ENCODE measurements at places on chromosomes 1 and 21.
A peak's percentile ranks its signal among the peaks of the same experiment; 100 is the strongest.

DNA sequence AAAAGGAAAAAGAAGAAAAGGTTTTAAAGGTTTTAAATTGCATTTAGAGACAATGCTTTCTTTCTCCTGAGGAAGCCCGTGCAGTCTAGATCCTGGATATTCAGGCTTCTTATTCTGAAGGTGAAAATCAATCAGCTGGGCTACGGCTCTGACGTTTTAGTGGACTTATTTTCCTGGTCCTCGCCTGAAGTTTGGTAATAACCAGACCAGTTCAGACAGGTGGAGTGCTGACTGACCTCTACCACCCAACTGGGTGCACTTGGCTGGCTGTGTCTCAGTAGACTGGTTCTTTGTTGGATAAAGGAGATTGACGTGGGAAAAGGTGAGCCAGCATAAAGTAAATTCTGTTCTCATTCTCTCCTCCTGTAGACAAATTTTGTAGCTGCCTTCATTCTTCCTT lies 7.2 kb upstream of the ATP1A1 start:
- no peak for DNase-seq

GRCh38 chr1:3004285-3005205 lies 16.7 kb upstream of the ACTRT2 start:
- DNase-seq: peak; percentile 58

GRCh38 chr1:111553196-111553595 lies 49.8 kb upstream of the ADORA3 start:
- DNase-seq: no peak

- DNase-seq: no peak
Observed at GRCh38 chr1:67313934-67314671, 6.4 kb downstream of the IL12RB2 start.

GRCh38 chr1:113325022-113325421 lies 65.3 kb upstream of the MAGI3 start:
- no peak for DNase-seq

GRCh38 chr1:220564216-220564615 lies 36.3 kb downstream of the MARK1 start:
- DNase-seq: no peak

GRCh38 chr1:65421351-65422025 lies 1.0 kb downstream of the LEPR start:
- DNase-seq: no peak

DNA sequence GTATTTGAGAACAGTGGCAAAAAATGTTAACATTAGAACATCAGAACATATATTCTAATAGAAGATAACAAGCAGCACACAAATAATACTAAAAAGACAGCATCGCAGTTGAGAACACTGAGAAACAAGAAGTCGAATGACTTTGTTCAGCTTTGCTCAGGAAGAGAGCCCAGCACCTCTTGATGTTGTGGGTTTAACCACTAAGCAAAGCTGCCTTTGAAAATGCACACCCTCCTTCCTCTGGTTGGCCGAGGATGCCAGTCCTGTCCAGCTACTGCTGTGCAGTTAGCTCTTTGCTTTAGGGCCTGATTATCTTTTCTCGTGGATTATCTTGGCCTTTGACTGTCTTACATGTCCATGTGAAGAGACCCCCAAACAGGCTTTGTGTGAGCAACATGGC lies 60.5 kb downstream of the SPATA46 start:
- no peak for DNase-seq

DNA sequence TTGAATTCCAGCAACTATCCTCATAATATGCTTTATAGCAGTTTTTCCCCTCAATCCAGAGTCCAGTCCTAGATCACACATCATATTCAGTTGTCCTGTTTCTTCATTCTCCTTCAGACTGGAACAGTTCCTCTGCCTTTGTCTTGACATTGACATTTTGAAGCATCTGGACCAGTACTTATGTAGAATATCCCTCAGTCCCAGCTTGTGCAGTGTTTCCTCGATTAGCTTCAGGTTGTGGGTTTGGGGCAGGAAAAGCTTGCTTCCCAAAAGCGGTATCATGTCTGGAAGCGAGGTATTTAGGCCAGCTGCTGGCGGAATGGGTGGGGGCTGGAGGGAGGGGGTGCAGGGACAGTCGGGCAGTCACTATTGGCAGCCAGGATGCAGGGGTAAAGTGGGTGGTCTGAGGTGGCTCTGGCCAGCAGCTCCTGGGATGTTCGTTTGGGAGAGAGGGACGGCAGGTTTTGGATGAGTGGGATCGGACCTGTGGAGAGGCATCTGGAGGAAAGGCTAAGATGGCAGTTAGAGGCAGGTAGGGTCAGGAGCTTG lies 6.5 kb downstream of the THEMIS2 start:
- peak; percentile 59 for DNase-seq

DNA sequence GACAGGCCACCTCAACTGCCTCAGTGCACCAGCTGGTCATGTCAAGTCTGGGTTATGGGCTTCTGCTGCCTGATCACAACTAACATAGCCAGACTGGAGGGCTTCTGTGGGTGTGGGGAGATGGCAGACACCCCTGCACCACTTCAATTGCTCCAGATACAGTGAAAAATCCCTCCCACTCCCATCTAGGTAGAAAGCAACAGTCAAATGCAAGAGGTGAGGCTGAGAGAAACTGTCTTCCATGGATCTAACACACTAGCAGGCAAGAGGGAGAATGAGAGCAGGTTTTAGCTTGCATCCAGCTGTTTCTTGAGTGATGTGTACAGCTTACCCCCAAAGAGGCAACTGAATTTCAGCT lies 10.8 kb downstream of the KCNA2 start:
- no peak for DNase-seq

GRCh38 chr1:185694081-185694480 lies 40.1 kb upstream of the HMCN1 start:
- no peak for DNase-seq

DNA sequence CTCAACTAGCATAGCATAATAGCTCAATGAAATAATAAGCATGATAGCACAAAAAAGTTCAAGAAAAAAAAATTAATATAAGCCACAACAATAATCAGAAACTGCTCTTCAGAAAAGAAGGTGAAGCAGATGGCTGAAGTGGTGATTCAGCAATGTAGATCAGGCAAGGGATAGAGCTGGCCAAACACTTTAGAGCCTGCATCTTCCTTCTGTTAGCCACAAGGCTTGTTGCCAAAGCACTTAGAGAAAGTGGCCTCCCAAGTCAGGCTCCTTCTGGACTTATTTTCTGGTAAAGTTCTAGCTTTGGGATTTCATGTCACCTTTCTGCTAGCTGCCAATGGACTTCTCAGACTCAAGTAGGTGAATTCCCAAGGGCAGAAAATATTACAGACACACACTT lies 60.3 kb upstream of the C1orf87 start:
- no peak for DNase-seq

- peak; percentile 88 for DNase-seq
Observed at GRCh38 chr21:44375281-44375651, 21.8 kb downstream of the TRPM2 start.

- DNase-seq: peak; percentile 93
Observed at GRCh38 chr1:2556678-2557481, 709 bp downstream of the TNFRSF14 start.

GRCh38 chr1:235402457-235403200 lies 35.4 kb downstream of the TBCE start:
- DNase-seq: no peak

GRCh38 chr1:77825131-77825709 lies 45.8 kb downstream of the MIGA1 start:
- no peak for DNase-seq

Measured in spleen (tissue), 13 donors.